ENCODE measurements at places on chromosomes 5 and 9.

DNA sequence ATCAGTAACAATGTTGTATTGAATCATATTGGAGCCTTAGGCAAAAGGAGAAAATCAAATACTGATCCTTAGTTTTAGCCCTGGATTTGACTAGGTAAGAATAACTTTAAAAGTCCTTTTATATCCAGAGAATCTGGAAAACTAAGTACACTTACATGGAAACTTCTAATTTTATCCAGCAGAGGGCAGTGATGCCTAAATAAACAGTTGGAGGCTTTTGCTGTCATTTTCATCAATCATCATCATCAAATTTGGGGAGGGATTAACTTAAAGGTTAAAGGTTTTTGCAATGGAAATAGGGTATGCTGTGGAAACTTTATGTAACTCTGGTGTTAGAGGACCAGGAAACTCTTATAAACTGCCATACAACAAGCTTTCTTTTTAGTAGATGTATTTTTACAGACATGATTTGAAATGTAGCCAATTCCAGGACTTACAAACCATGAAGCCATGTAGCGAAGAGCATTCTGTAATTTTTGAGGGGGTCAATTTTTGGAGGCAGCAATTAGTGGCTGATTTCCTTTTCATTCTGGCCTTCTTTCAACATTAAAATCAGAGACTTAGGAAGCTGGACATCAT lies 112.7 kb downstream of the OSTF1 start:
- peak; percentile 11 for DNase-seq

GRCh38 chr5:39578887-39579497 lies 154.2 kb upstream of the DAB2 start:
- DNase-seq = no peak

GRCh38 chr5:4372481-4372880 lies 767.6 kb upstream of the ADAMTS16 start:
- no peak for DNase-seq

GRCh38 chr9:27369591-27369990 lies 72.6 kb upstream of the EQTN start:
- DNase-seq = no peak

- no peak for DNase-seq
These were observed 103.4 kb downstream of the TRIO start for GRCh38 chr5:14246350-14247053.

- DNase-seq = no peak
These were observed 536.0 kb downstream of the PDE4D start for GRCh38 chr5:59357381-59357977.

GRCh38 chr5:137252512-137252911 lies 246.6 kb downstream of the SPOCK1 start:
- no peak for DNase-seq

DNA sequence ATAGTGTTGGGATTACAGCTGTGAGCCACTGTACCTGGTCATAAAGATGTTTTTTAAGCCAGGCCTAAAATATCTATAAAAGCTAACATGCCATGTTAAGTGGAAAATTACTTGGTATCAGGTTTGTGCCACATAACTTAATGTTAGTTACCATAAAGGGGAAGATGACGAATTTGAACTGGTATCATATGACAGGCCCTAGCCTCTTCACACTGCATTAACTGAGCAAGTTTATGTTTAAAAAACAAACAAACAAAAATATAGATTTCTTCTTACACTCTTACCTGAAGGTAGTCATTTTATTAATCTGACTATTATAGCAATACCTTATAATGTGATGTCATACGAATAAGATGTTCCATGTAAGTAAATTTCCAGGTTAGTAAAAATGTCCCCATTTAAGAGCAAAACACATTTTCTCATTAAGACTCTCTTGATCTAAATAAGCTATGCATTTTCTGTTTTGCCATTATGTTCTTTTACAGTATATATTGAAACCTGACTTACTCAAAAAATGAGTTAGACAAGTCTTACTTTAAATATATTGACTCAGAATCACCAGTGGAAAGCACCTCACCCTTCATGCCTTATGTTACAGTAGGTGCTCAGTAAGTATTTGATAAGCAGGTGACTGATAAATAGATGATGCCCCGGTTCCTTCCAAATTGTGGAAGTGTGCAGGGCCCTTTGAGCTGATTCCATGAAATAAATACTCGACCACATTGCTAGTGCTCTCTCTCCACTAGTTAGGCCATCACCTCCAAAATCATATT lies 125.4 kb downstream of the CDC42SE2 start:
- DNase-seq = no peak

GRCh38 chr9:124011460-124012301 lies at the start of gene LHX2:
LHX2 (plus strand) TSS chr9:124011768; CDS start chr9:124012349, 581 bp downstream.
- DNase-seq = peak; percentile 98

- DNase-seq = no peak
These were observed 7.7 kb downstream of the ASPN start for GRCh38 chr9:92474587-92474986.

DNA sequence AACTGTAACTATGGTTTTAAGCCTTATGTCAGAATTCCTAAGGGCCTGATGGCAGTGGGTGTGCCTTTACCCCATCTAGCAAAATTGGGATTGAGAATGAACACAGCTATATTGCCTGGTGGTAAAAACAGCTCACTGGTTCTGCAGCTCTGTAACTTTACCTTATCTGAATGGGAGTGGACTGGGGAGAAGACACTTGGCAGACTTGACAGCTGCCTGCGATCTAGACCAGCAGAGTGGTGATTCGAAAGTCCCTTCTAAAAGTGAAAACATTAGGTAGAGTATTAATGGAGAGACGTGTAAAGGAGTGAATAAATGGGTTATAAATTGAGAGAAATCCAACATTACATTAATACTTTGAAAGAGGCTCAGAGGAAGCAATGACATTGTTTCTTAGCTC lies 289.1 kb upstream of the EDIL3 start:
- DNase-seq = no peak

GRCh38 chr5:140868721-140869554 lies at the start of gene PCDHA11:
PCDHA11 (plus strand) TSS chr5:140868957; CDS start chr5:140869104, 147 bp downstream.
- peak; percentile 77 for DNase-seq

GRCh38 chr5:138180183-138180782 lies 1.4 kb downstream of the KIF20A start:
- DNase-seq = peak; percentile 15

DNA sequence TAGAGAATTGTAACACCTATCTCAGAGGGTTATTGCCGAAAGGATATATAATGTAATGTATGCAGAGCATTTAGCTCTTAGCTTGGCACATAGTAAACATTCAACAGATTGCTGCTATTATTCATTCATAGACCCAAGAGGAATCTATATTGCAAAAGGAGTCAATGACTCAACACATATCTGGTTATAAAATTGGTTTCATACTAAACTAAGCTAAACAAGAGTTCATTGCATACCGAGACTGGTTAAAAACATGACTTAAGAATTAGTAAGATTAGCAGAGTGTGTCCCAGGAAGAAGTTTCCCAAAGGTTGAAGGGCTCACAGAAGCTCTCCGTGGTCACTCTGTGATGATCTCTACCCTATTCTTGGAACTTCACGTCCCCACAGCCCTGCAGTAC lies 339.6 kb upstream of the CCNH start:
- DNase-seq = no peak

DNA sequence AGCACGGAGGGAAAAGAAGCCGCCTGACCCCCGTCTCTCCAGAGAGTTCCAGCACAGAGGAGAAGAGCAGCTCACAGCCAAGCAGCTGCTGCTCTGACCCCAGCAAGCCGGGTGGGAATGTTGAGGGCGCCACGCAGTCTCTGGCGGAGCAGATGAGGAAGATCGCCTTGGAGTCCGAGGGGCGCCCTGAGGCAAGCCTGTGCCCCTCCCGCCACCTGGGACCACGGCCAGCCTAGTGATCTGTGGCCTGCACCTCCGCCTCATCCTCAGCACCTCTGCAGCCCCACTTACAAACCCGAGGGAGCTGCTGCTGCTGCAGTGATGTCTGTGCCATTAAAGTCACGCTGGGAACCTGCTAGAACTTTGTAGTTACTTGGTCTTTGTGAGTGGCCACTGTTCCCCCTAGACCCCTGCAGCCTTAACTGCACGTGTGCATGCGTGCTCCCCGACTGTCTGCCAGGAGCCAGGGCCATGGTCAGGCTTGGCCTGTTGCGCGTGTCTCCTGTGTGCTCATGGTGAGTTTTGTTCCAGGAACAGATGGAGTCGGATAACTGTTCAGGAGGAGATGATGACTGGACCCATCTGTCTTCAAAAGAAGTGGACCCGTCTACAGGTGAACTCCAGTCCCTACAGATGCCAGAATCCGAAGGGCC lies 12.5 kb downstream of the SQSTM1 start:
- no peak for DNase-seq

DNA sequence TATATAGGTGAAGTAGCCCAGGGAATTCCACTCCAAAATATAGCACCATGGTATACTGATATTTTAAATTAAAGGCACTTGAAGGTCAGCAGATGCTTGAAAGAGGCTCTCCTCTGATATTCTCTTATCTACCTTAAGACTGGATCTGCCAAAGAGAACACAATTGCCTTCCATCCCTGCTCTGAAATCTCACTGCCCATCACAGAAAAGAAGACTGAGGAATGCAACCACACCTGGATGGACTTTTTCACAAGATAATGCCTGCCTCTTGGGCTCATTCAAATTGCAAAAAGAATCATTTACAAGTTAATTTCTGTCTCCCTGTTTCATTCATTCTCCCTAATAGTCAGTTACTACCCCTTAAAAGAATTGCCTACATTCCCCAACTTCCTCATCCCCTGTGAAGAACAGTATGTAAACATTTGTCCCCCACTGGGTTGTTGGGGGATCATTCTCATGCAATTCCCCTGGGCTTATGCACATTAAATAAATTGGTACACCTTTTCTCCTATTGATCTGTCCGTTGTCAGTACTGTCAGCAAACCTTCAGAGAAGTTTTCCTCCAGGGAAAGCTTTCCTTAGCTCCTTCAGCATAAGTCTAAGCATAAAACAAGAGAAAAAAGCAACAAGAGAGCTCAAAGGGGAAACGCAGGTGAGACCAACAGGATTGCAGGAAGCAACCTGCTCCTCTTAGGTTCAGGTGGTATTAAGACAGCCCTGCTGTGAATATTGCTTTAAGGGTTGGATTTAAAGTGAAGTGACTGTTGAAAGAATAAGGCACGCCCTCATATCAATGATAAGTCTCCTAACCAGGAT lies 171.4 kb upstream of the SLC30A5 start:
- DNase-seq = no peak

DNA sequence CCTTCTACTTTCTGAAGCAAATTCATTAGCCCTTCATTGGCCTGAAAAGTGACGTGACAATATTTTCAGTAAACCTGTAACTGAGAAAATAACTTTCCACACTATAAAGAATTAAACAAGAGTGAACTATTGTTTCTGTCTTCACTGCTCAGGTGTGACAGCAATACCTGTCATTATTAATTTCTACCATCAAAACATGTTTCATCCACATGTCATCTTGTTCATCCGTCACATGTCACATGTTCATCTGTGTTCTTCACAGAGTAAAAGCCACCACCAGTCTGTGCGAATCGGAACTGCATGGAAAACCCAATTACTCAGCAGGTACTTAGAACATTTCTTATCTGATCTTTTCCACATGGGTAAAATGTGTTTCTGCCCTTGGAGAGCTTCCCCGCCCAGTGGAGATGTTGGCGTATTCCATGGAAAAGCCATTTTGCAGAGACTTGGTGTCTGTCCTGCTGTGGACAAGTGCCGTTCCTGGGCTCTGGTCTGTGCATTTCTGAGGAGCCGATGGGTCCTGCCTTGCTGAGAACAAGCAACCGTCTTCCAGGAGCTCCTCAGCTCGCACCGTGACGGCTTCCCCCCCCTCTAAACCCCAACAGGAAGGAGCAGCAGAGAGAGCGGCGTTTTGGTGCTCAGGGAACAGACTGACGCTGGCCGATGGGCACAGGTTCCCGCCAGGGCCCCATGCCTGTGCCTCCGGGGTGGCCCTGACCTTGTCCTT lies 10.6 kb upstream of the EXOC3 start:
- DNase-seq = no peak

- peak; percentile 16 for DNase-seq
These were observed 41.9 kb downstream of the NACC2 start for GRCh38 chr9:136052991-136053756.

All from NCI-H1092 treated with DMSO at 0.1 percent for 48 hours (cell line).